ENCODE measurements at places on chromosomes 6 and 20.

GRCh38 chr6:113208726-113209125 lies 648.4 kb upstream of the MARCKS start:
- peak; percentile 24 for DNase-seq

DNA sequence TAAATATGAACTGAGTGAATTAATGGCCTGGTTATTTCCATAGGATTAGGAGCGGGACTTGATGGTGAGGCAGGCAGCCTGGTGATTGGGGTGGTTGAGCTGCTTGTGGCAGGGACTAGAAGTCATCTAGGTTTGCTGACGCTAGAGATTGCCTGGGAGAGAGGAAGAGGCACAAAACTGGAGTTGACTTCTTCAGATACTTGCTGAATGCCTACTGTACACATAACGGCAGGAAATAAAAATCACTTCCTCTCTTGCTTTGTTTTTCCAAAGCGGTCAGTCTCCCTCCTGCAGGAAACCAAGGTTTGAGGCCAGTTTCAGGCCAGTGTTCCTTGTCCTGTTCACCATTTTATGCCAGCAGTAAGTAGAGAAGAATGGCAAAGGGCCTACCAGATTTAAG lies 36.7 kb upstream of the MYLIP start:
- DNase-seq, result no peak

GRCh38 chr6:70176842-70177550 lies 125.9 kb downstream of the COL9A1 start:
- DNase-seq, result no peak

GRCh38 chr20:39282619-39283092 lies 320.5 kb downstream of the DHX35 start:
- DNase-seq, result no peak

GRCh38 chr20:32626859-32627636 lies 41.9 kb upstream of the NOL4L start:
- no peak for DNase-seq

- DNase-seq, result peak; percentile 65
These were observed 7.3 kb downstream of the AIG1 start for GRCh38 chr6:143068001-143068400.

GRCh38 chr6:69942485-69942884 lies 76.1 kb downstream of the COL19A1 start:
- DNase-seq, result no peak

GRCh38 chr6:57262901-57263694 lies 41.0 kb upstream of the RAB23 start:
- DNase-seq, result no peak

DNA sequence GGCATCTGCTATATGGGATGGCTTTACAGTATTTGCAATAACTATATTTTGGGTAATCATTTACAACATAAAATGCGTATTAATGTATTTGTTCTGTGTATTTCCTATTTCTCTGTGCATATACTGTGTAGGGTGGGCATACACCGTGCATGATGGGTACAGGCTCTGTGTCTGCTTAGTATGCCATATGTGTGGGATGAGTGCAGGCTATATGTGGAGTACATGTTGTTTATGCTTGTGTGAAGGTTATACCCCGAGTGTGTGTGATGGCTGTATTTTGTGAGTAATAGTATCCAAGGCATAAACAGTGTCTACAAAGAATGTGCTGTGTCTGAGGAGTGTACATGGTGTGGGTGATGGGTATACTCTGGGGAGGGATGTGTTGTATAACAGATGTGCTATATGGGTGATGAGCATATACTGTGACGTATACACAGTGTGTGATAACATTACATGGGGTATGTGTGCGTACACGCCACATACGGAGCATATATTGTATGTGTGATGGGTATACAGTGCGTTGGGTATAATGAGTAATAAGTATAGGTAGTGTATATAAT lies 52.7 kb downstream of the CPXM1 start:
- no peak for DNase-seq

DNA sequence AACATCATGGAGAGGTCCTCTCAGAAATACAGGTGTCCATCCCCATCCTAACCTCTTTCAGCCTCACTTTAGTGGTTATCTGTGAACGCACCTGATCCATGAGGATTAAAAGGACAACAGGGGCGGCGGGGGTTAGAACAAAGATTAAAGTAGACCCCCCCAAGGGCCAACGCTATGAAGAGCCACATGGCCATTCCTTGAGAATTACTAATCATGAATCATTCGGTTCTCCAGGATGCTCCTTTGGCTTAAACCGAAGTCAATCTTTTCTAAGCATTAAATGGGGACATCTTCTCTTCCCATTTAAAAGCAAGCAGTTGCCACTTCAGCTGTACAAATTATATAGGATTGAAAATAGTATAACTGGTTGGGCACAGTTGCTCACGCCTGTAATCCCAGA lies 212.4 kb downstream of the GMPR start:
- DNase-seq, result no peak

DNA sequence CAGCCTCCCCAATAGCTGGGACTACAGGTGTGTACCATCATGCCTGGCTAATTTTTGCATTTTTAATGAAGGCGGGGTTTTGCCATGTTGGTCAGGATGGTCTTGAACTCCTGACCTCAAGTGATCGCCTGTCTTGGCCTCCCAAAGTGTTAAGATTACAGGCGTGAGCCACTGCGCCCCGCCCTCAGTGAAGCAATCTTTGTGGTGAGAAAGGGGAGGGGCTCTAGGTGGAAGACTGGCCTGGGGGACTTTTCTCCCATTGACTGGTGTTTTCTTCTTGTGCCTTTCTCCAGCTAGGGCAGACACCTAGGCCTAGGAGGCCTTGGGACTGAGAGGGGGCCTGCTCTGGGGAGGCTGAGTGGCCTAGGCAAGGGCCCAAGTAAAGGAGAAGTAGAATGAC lies 84.1 kb downstream of the DNAAF9 start:
- DNase-seq, result no peak

DNA sequence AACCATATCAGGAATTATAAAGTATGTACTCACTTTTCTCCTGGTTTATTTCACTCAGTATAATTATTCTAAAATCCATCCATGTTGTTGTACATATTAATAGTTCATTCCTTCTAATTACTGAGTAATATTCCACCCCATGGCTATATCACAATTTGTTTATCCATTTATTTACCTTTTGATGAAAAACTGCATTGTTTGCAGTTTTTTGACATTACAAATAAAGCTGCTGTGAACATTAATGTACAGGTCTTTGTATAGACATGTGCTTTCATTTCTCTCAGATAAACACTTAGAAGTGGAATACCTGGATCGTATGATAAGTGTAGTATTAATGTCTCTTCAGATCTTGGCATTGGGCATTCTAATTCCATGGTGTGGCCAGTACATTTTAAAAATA lies 4.2 kb downstream of the SLC17A3 start:
- DNase-seq, result no peak

DNA sequence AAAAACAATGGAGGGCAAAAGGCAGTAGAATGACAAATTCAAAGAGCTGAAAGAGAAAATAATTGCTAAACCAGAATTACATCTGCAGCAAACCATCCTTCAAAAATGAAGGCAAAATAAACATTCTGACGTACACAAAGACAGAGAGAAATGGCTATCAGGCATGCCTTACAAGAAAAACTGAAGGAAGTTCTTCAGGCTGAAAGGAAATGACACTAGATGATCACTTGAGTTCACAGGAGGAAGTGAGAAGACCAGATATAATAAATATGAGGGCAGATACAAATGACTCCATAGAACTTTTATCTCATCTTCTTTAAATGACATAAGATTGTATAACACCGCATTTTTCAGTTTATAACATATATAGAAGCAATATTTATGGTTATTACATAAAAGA lies 30.0 kb downstream of the DZANK1 start:
- no peak for DNase-seq

GRCh38 chr20:24767623-24768100 lies 181.4 kb upstream of the CST7 start:
- DNase-seq, result no peak

Data from foreskin melanocyte (primary cell).